ENCODE measurements at places on chromosomes 1 and 21. TPM values are rescaled to one million over a fixed set of nuclear protein-coding genes. Genes with fewer than 3 reads are reported as not detected.

- H3K4me1 ChIP-seq = no peaks in the 10 kb centered on the region
- no peaks in the 10 kb centered on the region for H3K36me3 ChIP-seq
- no peak overlapping the region for H3K27ac ChIP-seq
- H3K27me3 ChIP-seq = no peaks in the 10 kb centered on the region
- DNase-seq = no peak
Observed at GRCh38 chr1:198788561-198789064, 149.8 kb downstream of the PTPRC start.

C8B gene
- total RNA-seq = not detected

GRCh38 chr1:170881268-170882265 lies 53.8 kb upstream of the MROH9 start:
- no peaks in the 10 kb centered on the region for H3K4me1 ChIP-seq
- no peaks in the 10 kb centered on the region for H3K36me3 ChIP-seq
- H3K27me3 ChIP-seq = no peaks in the 10 kb centered on the region

SPATC1L gene
- total RNA-seq = 6.9 TPM

DNA sequence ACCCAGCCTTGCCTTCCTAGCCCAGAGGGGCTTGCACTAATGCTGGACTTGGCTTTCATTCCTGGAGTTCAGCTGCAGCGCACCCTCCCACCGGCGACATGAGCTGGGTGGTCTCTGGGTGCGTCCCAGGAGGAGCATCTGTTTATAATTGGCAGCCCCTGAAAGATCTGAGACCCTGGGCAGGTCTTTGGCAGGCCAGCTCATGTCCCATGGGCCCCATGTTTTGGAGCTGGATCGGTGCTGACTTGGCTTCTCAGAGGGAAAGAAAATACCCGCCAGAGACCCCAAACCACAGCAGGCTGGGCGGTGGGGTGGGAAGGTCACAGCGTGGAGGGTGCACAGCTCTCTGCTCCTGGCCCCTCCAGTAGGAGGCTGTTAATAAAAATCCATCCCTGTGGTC lies 29.3 kb downstream of the DHRS3 start:
- peaks cover 3% of the 10 kb centered on the region for H3K4me1 ChIP-seq
- no peaks in the 10 kb centered on the region for H3K27me3 ChIP-seq
- H3K36me3 ChIP-seq = peaks cover 4% of the 10 kb centered on the region
- no peak overlapping the region for H3K27ac ChIP-seq
- DNase-seq = no peak

TSPAN1 gene
- total RNA-seq = not detected

Measured in CD4-positive, alpha-beta memory T cell (primary cell).